Aorta (tissue), 5 donors: ENCODE measurements at places on chromosomes 7 and 10. TPM values are rescaled to one million over a fixed set of nuclear protein-coding genes. Genes with fewer than 3 reads are reported as not detected.

CCL24 gene
- 2.4 TPM for total RNA-seq

FOXI2 gene
- total RNA-seq = 0.23 TPM

MEST gene
- 9.0 TPM for total RNA-seq

LFNG gene
- 30.6 TPM for total RNA-seq

TRIL gene
- total RNA-seq = 1.0 TPM

FAM180A gene
- 61.8 TPM for total RNA-seq

PLPP4 gene
- not detected for total RNA-seq

ZNF438 gene
- total RNA-seq = 16.5 TPM

- peaks cover 5% of the 10 kb centered on the region for H3K36me3 ChIP-seq
- H3K4me3 ChIP-seq = no peak overlapping the region
- H3K4me1 ChIP-seq = peaks cover 2% of the 10 kb centered on the region
- no peak overlapping the region for H3K27ac ChIP-seq
- no peak for DNase-seq
Measured at GRCh38 chr7:128763541-128763940, 12.1 kb downstream of the OPN1SW start.

GRCh38 chr7:1659696-1660095 is 10.4 kb upstream of the ELFN1 start:
- no peak overlapping the region for H3K27ac ChIP-seq
- DNase-seq = no peak
- no peaks in the 10 kb centered on the region for H3K36me3 ChIP-seq
- no peak overlapping the region for H3K4me3 ChIP-seq

GRCh38 chr7:94298943-94299342 is 95.8 kb upstream of the COL1A2 start:
- no peak for DNase-seq
- H3K36me3 ChIP-seq = no peaks in the 10 kb centered on the region
- H3K27me3 ChIP-seq = no peaks in the 10 kb centered on the region
- peaks cover 19% of the 10 kb centered on the region for H3K4me1 ChIP-seq

GRCh38 chr7:36228039-36228438 is 75.0 kb downstream of the EEPD1 start:
- no peaks in the 10 kb centered on the region for H3K27me3 ChIP-seq
- no peak overlapping the region for H3K27ac ChIP-seq
- no peaks in the 10 kb centered on the region for H3K36me3 ChIP-seq
- H3K4me3 ChIP-seq = no peak overlapping the region

GRCh38 chr7:69189406-69189805 is 408.9 kb upstream of the AUTS2 start:
- no peaks in the 10 kb centered on the region for H3K4me1 ChIP-seq
- DNase-seq = no peak
- H3K27ac ChIP-seq = no peak overlapping the region
- H3K4me3 ChIP-seq = no peak overlapping the region

DNA sequence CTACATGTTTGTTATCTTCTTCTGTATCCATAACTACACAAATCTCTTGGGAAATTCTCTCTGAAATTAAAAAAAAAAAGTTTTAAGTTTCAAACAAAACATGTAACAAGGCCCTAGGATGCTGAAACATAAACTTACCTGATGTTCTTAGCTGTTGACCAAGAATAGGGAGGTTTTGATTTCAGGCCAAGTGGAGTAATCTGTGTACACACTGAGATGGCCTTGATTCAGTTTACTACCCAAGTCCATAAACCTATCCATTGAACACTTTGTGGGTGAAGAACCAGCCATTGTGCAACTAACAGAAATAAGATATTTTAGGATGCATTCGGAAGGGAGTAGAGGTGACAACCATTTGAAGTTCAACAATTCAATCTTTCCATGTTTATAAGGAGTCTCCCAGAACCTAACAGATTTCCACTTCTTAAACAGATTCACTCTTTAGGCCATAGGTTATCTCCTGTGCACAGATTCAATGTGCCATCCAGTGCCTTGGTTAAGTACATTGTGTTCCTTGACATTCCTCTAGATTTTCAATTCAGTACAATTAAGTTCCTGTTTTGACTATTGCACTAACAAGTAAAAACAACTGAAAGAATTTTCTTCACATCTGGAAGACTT is 143.1 kb downstream of the CRPPA start:
- H3K4me1 ChIP-seq = no peaks in the 10 kb centered on the region
- no peak for DNase-seq
- H3K27me3 ChIP-seq = no peaks in the 10 kb centered on the region
- H3K27ac ChIP-seq = no peak overlapping the region
- no peak overlapping the region for H3K4me3 ChIP-seq

DNA sequence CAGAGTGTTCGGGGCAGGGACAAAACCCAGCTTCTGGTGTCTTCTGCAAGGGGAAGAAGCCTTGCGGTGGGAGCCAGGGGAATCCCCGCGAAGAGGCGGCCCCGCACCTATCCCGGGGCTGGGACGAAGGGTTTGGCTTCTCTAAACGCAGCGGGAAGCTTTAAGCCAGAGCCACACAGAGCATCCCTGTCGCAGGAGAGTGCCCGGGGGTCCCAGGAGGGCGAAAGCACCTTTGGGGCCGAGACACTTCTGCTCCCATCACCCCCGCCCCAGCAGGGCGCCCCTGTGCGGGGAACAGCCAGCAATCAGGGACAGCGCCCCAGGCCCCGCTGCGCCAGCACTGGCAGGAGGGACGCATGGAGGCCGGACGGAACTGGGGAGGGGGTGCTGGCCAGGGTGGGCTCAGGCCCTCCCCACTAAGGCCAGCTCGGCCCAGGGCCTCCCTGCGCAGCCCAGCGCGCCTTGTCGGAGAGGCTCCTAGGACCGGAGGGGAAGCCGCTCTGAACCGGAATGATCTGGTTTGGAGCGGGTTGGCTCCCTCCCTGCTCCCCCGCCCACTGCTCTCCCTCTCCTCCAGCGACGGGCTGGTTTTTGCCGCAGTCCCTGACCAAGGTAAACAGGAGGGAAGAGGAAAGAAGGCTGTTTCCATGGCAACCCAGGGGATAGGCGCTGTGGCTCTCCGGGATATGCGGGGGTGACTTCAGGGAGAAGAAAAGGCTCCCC is 63.9 kb downstream of the TMEM209 start:
- H3K27ac ChIP-seq = no peak overlapping the region
- no peaks in the 10 kb centered on the region for H3K36me3 ChIP-seq
- H3K4me3 ChIP-seq = peak overlapping the region; percentile 16
- H3K27me3 ChIP-seq = no peaks in the 10 kb centered on the region

GRCh38 chr10:2979306-2979705 is 88.0 kb upstream of the PFKP start:
- no peaks in the 10 kb centered on the region for H3K27me3 ChIP-seq
- DNase-seq = no peak
- H3K4me1 ChIP-seq = no peaks in the 10 kb centered on the region
- no peak overlapping the region for H3K4me3 ChIP-seq

DNA sequence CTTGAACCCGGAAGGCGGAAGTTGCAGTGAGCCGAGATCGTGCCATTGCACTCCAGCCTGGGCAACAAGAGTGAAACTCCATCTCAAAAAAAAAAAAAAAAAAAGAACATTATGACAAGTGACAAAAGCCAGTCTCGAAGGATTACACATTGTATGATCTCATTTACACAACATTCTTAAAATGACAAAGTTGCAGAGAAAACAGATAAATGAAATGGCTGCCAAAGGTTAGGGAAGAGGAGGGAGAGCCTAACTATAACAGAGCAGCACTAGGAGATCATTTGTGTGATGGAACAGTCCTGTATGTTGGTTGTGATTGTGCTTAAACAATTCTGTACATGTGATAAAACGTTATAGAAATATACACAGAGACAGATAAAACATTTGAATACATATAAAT is 16.2 kb upstream of the CPVL start:
- H3K4me3 ChIP-seq = no peak overlapping the region
- H3K27me3 ChIP-seq = no peaks in the 10 kb centered on the region
- DNase-seq = no peak
- H3K27ac ChIP-seq = no peak overlapping the region
- H3K4me1 ChIP-seq = no peaks in the 10 kb centered on the region
- no peaks in the 10 kb centered on the region for H3K36me3 ChIP-seq

- no peaks in the 10 kb centered on the region for H3K27me3 ChIP-seq
- H3K27ac ChIP-seq = no peak overlapping the region
- no peak overlapping the region for H3K4me3 ChIP-seq
- no peak for DNase-seq
- peaks cover 3% of the 10 kb centered on the region for H3K4me1 ChIP-seq
Measured at GRCh38 chr10:110569122-110569521, 1.6 kb downstream of the SMC3 start.

- H3K4me1 ChIP-seq = no peaks in the 10 kb centered on the region
- no peak overlapping the region for H3K4me3 ChIP-seq
- DNase-seq = no peak
- no peak overlapping the region for H3K27ac ChIP-seq
- peaks cover 1% of the 10 kb centered on the region for H3K27me3 ChIP-seq
- peaks cover 2% of the 10 kb centered on the region for H3K36me3 ChIP-seq
Measured at GRCh38 chr7:137804836-137805235, 41.9 kb downstream of the DGKI start.

GRCh38 chr7:130995252-130996081 is 261.5 kb upstream of the KLF14 start:
- no peak for DNase-seq
- H3K4me1 ChIP-seq = no peaks in the 10 kb centered on the region
- H3K4me3 ChIP-seq = no peak overlapping the region
- no peaks in the 10 kb centered on the region for H3K27me3 ChIP-seq
- H3K36me3 ChIP-seq = no peaks in the 10 kb centered on the region

GRCh38 chr7:27167916-27168264 is 2.6 kb upstream of the HOXA9 start:
- no peaks in the 10 kb centered on the region for H3K36me3 ChIP-seq
- DNase-seq = peak; percentile 50
- H3K4me1 ChIP-seq = no peaks in the 10 kb centered on the region
- no peak overlapping the region for H3K4me3 ChIP-seq
- H3K27ac ChIP-seq = no peak overlapping the region
- H3K27me3 ChIP-seq = peaks cover 1% of the 10 kb centered on the region

DNA sequence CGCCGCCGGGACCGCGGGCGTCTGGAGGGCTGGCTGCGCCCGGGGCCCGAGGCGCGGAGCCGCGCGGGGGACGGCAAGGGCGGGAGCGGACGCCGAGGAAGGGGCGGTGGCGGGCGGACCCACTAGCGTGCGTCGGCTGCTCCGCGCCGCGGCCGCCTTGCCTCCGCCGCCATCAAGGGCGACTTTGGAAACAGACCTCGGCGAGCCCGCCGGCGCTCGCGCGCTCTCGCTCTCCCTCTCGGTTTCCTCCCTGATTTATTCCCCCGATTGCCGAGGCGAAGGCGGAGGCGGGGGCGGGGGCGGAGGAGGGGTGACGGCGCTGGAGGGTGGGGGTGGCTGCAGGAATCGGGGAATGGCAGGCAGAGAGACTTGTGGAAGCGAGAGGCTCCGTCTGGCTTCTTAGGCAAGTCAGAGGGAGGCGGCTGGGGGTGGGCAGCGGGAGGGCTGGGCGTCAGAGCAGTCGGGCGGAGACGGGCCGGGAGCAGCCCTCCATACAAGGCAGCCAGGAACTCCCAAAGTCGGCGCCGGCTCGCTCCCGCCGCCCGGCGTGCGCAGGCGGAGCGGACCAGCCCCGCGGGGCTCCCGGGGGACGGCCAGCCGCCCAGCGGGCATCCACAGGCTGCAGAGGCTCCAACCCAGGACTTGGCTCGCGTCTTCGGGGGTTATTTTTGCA is at the start of gene CACNA2D1:
TSS of gene CACNA2D1 (minus strand) at position 231 of the 673 bp plus-strand sequence.
- H3K4me3 ChIP-seq = peak within 1 kb of the TSS; percentile 77
- no peaks in the 10 kb centered on the region for H3K27me3 ChIP-seq
- no peaks in the 10 kb centered on the region for H3K36me3 ChIP-seq
- no peaks in the 10 kb centered on the region for H3K4me1 ChIP-seq
- H3K27ac ChIP-seq = peak within 1 kb of the TSS; percentile 93

GRCh38 chr7:51517187-51517586 is 200.6 kb upstream of the COBL start:
- DNase-seq = no peak
- H3K4me3 ChIP-seq = no peak overlapping the region
- no peak overlapping the region for H3K27ac ChIP-seq

- H3K4me1 ChIP-seq = no peaks in the 10 kb centered on the region
- no peak overlapping the region for H3K4me3 ChIP-seq
- H3K36me3 ChIP-seq = no peaks in the 10 kb centered on the region
Measured at GRCh38 chr10:62467527-62467926, 93.4 kb downstream of the ZNF365 start.

DNA sequence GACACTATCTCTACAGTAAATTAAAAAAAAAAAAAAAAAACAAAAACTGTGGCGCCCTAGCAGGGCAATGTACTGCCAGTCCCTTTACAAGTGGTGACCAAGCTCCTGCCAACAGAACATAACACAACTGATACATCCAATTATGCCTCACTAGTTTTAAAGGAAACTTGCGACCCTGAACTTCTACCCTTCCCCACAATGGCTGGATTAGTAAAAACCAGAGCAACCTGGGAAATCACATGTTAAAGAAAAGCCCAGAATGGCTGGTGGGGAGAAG is 16.5 kb downstream of the ATE1 start:
- H3K4me3 ChIP-seq = no peak overlapping the region
- H3K4me1 ChIP-seq = no peaks in the 10 kb centered on the region
- H3K27ac ChIP-seq = no peak overlapping the region
- DNase-seq = no peak
- no peaks in the 10 kb centered on the region for H3K27me3 ChIP-seq

DNA sequence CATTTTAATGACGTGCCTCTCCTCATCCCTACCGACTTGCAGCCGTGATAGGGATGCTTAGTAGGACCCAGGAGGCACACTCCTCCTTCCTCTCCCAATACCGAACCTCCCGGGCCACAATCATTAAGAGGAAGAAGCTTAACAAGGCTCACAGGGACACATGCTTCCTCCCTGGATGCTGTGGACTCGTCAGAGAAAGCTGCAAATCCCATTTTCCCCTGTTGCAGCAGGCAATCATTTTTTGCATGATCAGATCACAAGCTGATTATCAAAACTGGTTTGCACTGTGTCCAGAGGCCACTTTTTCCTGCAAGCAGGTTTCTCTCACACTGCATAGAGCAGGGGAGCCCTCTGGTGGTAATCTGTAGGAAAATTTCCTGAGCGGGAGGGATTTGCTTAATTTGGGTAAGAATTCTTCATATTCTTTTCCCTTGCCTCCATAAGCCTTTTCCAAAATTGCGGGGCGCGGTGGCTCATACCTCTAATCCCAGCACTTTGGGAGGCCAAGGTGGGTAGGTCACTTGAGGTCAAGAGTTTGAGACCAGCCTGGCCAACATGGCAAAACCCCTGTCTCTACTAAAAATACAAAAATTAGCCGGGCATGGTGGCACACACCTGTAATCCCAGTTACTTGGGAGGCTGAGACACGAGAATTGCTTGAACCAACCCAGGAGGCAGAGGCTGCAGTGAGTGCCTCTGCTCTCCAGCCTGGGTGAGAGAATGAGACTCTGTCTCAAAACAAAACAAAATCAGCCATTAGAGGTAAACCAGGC is 16.1 kb upstream of the LAMB4 start:
- no peaks in the 10 kb centered on the region for H3K27me3 ChIP-seq
- DNase-seq = peak; percentile 55
- H3K4me3 ChIP-seq = no peak overlapping the region
- H3K4me1 ChIP-seq = no peaks in the 10 kb centered on the region

DNA sequence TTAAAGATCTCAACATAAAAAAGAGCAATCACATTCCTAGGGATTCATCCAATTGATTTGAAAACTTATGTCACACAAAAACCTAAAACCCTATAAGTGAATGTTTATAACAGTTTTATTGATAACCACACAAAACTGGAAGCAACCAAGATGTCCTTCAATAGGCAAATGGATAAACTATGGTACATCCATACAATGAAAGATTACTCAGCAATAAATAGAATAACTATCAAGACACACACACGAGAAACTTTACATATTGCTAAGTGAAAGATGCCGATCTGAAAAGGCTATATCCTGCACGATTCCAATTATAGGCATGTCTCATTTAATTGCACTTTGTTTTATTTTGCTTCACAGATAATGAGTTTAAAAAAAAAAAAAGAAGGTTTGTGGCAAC is 83.3 kb downstream of the ATE1 start:
- no peak for DNase-seq
- no peaks in the 10 kb centered on the region for H3K4me1 ChIP-seq
- H3K27ac ChIP-seq = no peak overlapping the region

GRCh38 chr7:137403353-137403695 is 59.8 kb upstream of the PTN start:
- H3K27ac ChIP-seq = no peak overlapping the region
- no peaks in the 10 kb centered on the region for H3K4me1 ChIP-seq
- no peaks in the 10 kb centered on the region for H3K36me3 ChIP-seq
